Aorta (tissue), 5 donors: ENCODE measurements at places on chromosomes 7 and 10.

DNA sequence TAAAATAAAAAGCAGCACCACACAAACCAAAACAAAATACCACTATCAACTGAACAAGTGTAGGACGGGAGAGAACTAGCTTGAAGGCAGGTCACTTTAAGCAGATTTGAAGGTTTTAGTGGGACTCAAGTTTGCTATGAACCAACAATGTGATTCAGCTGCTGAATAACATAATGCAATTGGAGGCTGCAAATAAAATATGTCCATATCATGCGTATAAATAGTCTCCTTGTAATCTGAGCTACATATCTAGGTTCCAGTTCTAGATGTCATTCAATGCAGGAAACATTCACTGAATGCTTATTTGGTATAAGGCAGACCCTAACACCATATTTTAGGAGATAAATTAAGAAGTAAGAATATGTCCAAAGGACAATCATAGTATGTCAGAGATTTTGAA lies 81.4 kb upstream of the KCNIP2 start:
- DNase-seq = no peak

- DNase-seq = no peak
These were observed 347.5 kb downstream of the GRID1 start for GRCh38 chr10:86019141-86019540.

GRCh38 chr7:86653919-86654659 lies 10.4 kb downstream of the GRM3 start:
- no peak for DNase-seq

DNA sequence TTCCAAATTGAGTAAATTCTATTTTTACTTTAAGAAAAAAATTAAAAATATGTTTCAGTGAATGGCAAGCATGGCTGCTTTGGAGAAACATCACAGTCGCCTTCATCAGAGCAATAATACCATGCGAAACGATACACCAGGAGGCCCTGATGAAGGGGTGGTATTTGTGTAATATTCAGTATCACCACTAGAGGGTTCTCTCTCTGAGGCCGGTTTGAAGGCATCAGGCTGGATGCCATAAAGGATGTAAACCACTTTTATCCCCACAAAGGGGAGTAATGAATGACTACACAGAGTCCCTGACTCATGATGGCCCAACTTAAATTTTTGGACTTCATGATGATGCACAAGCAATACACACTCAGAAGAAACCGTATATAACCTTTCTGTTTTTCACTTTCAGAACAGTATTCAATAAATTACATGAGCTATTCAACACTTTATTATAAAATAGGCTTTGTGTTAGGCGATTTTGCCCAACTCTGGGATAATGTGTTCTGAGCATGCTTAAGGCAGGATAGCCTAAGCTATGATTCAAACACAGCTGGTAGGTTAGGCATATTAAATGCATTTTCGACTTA lies 95.5 kb downstream of the PPP1R17 start:
- no peak for DNase-seq

- DNase-seq = no peak
These were observed 278.5 kb upstream of the KLF14 start for GRCh38 chr7:131012477-131013031.

- DNase-seq = no peak
These were observed 85.1 kb downstream of the SUGCT start for GRCh38 chr7:40219917-40220316.

DNA sequence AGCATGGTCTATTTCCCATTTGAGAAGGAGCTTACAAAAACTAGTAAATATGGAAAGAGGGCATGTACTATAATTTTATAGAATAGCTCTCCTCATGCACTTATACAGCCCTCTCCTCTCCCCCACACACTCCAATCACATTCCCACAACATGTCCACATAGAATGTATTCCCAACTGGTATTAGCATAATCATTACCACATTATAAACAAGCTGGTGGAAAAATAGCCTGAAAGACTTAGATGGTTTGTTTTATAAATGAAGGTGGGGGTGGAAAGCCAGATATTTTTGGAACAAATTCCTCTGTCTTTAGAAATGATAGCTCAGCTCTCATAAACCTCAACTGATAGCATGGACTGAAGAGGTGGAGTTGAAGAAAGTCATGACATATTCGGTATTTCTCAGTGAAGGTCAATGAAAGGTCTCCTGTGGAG lies 410.1 kb downstream of the SUGCT start:
- no peak for DNase-seq

- no peak for DNase-seq
These were observed 2.1 kb downstream of the ADD3 start for GRCh38 chr10:110009736-110010475.

DNA sequence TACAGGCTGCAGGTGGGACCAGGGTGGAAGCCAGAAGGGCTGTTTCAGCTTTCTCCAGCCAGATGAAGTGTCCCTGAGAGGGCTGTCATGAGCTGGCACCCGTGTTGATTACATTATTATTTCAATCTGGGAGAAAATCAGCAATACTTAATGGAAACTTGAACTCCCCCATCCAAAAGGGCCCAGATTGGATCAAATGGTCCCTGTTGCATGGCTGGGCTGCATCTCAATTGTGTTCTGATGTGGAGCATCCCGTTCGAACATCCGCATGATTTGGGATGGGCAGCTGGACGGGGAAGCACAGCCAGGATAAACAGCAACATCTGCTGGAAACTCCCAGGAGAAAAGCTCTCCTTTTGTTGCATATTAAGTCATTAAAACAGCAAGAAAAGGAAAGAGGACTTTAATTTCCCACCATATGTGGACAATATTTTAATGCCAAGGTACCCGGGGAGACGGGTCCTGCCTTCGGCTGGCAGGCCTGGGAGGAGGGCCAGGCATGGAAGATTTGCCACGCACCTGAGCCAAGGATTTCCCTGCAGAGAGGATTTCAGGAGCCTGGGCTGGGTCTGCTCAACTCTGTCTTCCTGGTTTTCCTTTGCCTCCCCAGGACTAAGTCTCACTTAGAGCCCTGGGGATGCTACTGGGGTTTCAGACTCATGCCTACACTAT lies 52.4 kb downstream of the NPTX2 start:
- DNase-seq = peak; percentile 41

DNA sequence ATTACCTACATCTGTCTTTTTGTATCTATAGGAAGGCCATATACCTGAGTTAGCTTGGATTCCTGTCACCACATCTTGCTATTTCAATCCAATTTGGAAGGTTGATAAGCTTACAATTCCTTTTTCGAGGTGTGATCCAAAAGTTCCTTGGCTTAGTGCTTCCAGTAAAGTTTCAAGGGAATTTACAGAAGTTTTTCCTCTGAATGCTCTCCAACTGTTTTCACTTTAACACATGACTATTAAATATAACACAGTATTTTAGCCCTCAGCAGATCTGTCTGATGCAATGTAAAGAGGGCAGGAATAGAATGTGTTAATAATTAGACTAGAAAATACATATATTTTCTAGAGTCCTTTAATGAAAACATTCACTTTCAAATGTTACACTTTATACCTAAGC lies 171.4 kb downstream of the DKK1 start:
- no peak for DNase-seq

GRCh38 chr7:8111282-8111960 lies 142.8 kb downstream of the GLCCI1 start:
- no peak for DNase-seq

DNA sequence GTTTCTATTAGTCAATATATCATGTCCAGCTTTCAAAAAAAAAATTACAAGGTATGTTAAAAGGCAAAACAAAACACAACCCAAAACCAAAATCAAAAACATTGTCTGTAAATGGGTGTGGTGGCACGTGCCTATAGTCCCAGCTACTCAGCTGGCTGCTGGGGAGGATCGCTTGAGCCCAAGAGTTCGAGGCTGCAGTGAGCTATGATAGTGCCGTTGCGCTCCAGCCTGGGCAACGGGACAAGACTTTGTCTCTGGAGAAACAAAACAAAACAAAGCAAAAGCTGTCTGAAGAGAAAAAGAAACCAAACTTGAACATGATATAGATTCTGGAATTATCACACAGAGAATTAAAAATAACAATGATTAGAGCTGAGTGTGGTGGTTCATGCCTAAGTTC lies 10.3 kb upstream of the CPA5 start:
- DNase-seq = no peak

GRCh38 chr7:4817178-4817901 lies 41.9 kb downstream of the AP5Z1 start:
- no peak for DNase-seq

- DNase-seq = no peak
These were observed 89.1 kb downstream of the GPR158 start for GRCh38 chr10:25263931-25264330.
